ENCODE measurements at places on chromosomes 7 and 10.

DNA sequence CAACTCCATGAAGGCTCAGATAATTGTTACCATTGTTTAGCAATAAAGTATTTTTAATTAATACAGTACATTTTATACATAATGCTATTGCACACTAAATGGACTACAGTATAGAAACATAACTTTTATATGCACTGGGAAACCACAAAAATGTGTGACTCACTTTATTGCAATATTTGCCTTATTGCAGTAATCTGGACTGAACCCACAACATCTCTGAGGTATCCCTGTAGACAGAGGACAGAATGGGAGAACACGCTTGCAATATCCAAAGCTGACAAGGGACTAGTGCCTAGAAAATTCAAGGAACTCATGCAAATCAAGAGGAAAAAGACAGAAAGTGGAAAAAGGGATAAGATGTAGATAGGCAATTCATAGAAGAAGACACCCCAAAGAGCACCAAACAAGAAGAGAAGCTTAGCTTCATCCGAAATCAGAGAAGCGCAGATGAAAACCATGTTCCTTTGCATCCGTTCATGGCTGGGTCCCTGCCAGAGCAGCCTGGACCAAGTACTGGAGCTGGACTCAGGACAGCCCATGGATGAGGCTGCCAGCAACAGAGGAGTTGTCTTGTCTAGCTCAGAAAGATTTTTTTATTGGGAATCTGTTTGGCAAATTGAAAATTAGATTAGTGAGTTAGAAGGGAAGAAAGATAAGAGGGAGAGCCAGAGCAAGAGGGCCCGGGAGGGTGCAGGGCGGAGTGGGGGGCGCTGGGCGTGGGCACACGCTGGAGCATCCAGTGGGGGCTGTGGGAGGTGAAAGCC lies 16.0 kb upstream of the GALNTL5 start:
- DNase-seq: no peak

DNA sequence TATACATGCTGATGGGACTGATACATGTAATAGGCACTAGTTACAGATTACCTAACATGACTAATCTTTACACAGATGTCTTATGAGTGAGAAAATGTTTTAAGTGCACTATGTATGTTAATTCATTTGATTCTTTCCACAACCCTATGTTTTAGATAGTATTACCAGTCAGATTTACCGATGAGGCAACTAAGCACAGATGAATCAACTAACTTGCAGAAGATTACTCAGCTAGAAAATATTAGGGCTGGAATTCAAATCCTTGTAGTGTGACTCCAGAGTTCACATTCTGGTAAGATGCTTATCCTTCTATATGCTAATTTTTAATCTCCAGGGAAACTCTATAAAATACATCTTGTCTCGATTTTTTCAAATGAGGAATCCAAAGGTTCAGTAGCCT lies 964.9 kb downstream of the REEP3 start:
- no peak for DNase-seq

DNA sequence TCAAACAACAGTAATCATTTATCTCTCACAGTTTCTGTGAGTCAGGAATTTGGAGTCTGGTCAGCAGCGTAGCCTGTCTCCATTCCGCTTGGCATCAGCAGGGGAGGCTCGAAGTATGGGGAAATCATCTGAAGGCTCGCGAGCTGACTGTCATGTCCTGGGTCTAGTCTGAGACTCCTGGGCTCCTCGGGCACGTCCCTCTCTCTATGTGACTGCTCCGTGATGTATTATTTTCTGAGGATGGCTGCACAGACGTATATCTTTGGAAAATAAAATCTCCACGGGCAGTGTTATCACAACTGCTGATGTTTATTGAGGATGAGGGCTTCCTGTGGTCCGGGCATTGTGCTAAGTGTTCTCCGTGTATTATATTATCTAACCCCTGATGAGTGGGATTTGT lies 23.3 kb upstream of the PCGF5 start:
- peak; percentile 14 for DNase-seq

DNA sequence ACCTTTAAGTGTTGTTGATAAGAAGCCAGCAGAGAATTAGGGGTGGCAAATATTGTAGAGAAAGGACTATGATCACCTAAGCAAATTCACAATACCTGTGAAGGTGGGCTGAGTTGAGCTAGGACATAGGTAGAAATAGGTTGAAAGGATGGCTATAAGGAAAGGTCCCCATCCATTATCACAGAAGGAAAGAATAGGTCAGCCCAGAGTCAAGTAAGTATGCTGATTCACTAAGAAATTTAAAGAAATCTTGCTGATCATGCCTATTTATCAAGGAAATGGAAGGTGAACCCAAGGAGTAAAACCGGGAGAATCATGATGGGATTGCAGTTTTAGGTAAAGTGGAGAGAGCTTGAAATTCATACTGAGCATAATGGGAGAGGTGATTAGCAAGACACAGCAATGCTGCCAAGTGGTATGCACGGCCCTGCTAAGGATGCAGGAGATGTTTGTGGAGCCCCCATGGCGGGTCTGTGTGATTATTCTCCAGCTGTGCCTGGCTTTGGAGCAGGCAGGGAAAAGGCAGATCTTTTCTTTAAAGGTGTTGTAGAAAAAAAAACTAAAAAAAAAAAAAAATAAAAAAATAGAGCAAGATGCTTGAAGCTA lies 399.4 kb downstream of the PLXDC2 start:
- no peak for DNase-seq

DNA sequence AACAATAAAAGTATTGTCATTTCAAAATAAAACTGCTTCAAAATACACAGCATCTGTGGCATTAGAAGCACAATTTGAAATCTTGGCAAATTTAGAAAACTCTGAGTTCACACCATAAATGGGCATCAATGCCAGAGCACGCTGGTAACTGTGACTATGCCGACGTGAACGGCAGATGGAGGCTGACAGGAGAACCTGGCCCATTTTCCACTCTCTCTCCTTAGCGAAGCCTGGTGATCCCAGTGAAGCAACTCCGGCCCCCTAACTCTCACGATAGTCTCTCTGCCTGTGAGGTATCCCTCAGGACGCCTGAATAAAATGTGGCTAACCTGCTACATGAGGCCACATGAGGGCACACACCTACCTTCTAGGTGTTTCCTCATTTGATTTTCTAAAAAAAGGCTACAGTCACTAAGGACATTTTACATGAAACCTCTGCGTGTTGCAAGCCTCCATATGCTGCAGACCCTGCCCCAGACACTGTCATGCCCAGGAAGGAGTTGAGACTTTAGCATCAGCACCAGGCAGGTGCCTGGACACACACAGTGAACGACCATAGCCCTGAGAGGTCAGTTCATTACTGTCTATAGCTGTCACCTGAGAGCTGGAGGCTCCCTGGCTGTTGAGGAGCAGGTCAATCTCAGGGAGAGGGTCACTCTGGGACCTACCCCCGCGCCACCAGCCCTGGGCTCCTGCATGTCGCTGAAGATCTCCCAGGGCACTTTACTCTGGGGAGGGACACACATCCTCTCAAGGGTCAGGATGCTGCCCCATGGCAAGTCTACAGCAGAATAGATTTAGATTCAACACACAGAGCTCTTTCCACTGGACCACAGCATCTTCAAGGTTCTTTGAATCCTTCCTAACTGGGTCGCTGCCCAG lies 62.9 kb upstream of the CAMK2B start:
- DNase-seq: no peak

DNA sequence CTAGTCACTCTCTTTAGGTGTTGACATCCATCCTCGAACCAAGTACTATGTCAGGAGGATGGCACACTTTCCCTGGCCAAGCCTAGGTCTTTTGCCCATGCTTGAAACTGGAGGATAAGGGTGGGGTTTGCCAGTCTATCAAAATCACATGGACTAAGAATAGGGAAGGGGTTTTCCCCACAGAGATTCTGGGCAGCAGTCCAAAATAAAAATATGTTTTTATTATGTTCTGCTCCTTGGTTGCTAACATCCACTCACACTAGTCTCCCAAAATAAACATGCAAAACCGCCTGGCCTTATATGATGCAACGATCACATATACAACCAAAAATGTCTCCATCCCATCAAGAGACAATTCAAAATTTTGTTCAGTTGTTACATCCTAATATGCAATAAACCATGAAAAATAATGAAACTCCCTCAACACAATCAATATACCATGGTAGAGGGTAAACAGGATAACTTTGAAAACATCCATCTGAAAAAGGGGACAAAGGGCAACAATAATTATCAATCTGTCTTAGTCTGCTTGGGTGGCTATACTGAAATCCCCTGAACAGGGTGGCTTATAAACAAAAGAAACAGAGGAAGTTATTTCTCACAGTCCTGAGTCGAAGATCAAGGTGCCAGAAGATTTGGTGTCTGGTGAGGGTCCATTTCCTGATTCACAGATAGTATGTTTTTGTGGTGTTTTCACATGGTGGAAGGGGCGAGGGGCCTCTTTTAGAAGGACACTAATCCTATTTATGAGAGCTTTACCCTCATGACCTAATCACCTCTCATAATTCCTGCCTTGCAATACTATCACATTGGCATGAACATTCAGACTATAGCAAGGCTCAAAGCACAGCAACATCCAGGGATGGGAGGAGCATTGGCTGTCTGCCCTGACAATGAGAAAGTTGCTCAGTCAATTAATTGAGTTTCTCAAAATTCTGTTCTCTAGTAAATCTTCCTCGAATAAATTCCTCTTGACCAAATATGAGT lies 159.3 kb downstream of the ETV1 start:
- peak; percentile 87 for DNase-seq

GRCh38 chr7:158238616-158239289 lies 348.9 kb downstream of the PTPRN2 start:
- DNase-seq: no peak

DNA sequence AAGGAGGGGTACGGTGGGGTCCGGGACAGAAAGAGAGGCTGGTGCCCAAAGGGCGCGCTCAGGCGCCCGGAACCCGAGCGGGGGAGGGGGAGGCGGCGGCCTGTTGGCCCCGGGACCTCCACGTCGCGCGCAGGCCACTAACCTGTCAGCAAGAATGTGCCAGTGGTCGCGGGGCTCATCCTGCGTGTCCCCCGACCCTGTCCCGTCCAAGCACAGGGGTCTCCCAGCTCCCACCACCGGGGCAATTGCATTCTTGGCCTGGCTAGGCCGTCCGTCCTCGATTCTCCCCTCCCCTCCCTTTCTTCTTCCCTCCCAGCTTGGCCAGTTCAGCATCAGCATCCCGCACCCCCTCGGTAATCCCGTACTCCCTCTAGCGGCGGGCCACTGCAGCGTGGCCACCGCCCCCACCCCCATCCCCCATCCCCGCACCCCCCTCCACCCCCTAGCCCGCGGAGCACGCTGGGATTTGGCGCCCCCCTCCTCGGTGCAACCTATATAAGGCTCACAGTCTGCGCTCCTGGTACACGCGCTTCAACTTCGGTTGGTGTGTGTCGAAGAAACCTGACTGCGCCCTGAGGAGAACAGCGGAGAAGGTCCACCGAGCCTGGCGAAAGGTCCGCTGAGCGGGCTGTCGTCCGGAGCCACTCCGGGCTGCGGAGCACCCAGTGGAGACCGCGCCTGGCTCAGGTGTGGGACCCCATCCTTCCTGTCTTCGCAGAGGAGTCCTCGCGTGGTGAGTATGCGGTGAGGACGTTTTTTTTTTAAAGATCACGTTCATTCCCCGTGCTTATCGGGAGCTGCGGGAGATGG lies at the start of gene SGCE:
Gene SGCE (minus strand): TSS at position 286 of the 810 bp plus-strand sequence. CDS start 35 bp downstream, at position 251.
- DNase-seq: peak; percentile 70

DNA sequence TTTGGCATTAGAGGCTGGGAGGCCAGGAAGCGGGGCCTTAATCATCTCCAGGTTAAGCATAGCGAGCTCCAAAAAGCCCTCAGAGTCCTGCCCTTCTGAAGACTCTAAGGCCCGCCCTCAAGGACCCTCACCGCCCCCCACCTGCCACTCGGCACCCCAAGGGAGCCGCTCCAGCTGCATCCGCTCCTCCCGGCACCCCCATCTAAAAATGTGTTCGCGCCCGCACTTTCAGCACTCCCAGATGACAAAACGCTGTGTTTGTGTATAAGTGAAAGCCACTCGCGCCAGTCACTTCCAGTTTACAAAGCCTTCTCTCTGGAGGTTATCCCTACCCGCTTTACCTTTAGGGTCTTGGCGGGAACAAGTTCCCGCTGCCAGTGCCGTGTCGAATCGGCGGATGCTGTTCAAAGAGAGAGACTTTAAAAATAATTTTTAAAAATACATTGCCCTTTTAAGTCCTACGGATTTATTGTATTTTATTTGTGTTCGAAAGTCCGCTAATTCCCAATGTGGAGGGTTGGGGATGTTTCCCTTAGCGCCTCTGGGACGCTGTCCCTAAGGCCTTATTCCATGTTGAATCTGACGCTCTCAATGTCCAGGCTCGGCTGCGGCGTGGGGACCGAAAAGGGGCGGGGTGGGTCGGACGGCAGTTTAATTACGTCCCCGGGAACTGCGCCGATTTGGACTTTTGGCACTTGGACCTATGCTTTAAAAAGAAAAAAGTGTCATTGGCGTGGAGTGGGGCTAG lies at the start of the genes DCLRE1A and NHLRC2:
Gene DCLRE1A (minus strand): TSS at position 70 of the 748 bp plus-strand sequence. CDS start 900 bp downstream, outside the sequence.
Gene NHLRC2 (plus strand): TSS at position 649 of the 748 bp plus-strand sequence. CDS start 212 bp downstream, outside the sequence.
- DNase-seq: peak; percentile 71

- DNase-seq: no peak
These were observed 74.2 kb downstream of the DNAJB6 start for GRCh38 chr7:157410831-157411556.

- DNase-seq: no peak
These were observed 38.9 kb downstream of the PARD3 start for GRCh38 chr10:34776090-34776690.

DNA sequence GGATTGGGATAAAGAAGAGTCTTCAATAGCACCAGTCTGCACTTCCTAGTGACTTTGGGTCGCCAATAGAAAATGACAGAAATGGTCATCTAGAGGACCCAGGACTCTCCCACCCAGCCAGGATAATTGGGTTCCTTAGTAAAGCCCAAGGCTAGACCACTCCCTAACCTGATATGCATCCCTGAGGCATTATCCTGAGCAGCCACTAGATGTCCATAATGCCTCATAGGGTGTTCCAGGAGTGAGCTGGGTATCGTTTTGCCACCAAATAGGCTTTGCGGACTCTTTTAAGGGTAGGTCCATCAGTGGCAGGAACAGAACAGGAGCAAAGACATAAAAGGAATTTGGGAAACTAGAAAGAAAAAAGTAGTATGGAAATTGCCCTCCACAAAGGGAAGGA lies 4.5 kb upstream of the LRRC4 start:
- DNase-seq: peak; percentile 5

DNA sequence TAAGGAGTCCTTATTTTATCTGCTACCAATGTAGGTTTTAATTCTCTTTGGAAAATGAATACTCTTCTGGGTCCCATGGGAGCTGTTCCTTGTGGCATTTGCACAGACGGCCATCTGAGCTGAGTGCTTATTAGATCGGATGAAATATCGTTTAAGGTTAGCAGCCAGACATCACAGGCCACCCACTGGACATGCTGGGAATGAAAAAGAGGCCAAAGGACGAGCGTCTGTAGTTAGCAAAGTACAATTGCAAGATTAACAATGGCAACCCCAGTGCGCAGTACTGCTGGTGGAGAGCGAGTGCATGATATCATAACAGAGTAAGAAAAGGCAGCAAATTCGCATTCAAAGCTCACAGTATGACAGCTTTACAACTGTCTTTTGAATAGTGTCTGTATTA lies 28.3 kb upstream of the CREB5 start:
- DNase-seq: no peak

DNA sequence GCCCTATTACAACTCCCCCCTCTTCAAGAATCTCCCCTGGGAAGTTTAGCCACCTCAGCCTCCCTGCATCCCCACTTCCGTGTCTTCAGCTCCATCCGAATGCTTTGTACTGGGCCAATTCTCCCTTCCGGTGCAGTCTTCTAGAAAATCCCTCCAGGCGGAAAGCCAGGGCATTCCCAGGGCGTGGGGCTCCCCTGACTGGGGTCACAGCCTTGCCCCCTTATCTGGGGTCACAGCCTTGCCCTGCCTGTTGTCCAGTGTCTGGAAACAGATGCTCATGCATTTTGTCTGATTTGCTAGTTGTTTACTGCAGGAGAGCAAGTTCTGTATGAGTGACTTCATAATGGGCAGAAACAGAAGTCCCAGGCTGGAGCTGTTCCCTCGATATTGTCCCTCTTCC lies 112.5 kb upstream of the TCERG1L start:
- no peak for DNase-seq

- no peak for DNase-seq
These were observed 111.6 kb downstream of the RBM20 start for GRCh38 chr10:110755781-110756180.

All from NCI-H748 treated with DMSO at 0.1 percent for 48 hours (cell line).